ENCODE measurements at places on chromosomes 12 and 14.

DNA sequence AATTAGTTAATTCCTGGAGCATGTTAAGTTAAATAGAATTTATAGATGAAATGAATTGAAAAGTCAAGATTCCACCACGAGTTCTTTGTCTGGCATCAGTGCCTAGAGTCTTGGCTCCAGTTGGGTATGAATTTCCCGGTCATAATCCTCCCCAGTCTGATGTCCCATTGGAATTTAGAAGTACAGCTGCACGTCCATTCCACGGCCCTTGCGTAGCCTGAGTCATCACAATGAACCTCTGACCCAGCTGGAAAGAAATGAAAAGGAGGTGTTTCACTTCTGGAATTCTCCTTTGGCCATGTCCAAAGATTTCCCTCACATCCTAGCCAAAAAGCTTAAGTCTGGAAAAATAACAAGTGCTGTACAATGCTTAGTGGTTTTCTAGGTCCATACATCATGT lies 122.7 kb downstream of the KICS2 start:
- DNase-seq = no peak

DNA sequence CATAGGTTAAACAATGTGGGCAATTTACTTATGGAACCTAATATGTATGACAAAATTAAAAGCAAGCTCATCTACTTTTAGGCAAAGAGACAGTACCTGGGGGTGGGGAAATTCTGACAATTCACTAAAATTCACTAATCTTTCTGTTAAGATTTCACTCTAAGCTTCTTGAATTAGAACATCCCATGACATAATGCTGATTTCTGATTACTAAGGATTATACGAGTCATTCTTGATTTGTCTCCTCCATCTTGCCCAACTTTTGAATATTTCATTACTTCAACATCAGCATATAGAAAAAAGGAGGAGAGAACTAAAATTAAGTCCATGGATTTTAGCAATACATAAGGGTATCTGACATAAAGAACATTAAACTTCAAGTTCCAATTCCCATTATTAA lies 2.4 kb downstream of the CEP83 start:
- DNase-seq = no peak

DNA sequence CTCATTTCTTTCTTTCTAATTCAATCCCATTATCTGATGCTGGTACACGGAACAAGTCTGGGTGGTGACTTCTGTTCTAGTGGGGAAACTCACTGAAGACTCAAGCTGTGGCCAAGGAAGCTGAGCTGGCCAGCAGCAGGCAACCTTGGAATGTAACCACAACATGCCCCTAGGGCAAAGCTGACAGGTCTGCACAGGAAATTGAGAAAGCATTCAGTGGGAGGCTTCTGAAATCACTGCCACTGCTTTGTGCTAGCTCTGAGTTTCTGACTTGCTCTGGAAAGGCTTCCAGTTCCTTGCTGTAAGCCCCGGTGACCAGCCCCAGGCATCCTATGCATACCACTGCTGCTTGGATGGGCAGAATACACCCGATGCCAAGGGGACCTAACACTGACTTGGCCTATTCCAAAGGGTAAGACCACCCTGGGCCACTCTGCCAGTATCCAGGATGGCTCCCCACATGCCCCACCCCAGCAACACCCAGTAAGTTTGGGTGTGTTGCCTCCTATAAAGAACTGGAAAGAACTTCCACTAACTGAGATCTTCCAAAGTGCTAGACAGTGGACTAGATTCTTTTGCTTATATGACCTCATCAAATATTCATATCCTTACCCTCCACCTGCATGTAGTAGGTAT lies 84.5 kb upstream of the CDKN3 start:
- no peak for DNase-seq

GRCh38 chr14:103495854-103496253 lies 26.8 kb downstream of the CKB start:
- no peak for DNase-seq

DNA sequence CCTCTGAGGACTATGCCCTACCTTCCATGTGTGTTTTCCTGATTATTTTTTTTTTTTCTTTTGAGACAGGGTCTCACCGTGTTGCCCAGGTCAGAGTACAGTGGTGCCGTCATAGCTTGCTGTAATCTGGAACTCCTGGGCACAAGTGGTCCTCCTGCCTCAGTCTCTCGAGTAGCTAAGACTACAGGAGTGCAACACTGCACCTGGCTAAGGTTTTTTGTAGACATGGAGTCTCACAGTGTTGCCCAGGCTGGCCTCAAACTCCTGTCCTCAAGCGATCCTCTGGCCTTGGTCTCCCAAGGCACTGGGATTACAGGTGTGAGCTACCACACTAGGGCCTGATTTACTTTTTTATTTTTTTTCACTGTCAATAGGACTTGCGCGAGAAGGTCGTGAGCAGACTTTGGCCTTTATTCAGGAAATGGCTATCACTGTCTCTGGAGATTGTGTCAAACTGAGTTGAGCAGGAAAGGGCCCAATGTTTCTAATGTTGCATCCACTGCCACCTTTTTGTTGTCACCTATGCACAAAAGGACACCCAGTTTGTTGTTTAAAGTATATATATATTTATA lies 47.7 kb downstream of the FLRT2 start:
- DNase-seq = no peak

DNA sequence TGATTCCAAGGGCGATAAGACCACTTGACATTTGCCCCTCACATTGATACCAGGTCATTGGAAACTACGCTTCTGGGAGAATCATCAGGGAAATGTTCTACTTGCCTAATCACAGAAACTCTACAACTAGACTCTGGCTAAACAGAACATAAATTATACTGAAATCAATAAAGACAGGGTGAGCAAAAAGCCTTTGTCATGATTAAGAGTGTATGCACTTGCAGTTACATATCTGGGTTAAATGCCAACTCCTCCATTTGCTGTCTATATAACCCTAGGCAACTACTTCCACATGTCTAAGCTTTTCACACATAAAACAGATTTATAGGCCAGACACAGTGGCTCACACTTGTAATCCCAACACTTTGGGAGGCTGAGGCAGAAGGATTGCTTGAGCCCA lies 125.7 kb downstream of the PHLDA1 start:
- DNase-seq = no peak

GRCh38 chr14:56137453-56137807 lies 19.2 kb downstream of the PELI2 start:
- DNase-seq = no peak

GRCh38 chr12:12017798-12018197 lies 52.9 kb upstream of the BCL2L14 start:
- DNase-seq = no peak

- DNase-seq = no peak
Measured at GRCh38 chr14:23149745-23150144, 30.7 kb upstream of the CEBPE start.

- no peak for DNase-seq
Measured at GRCh38 chr12:103691063-103691462, 104.0 kb downstream of the STAB2 start.

GRCh38 chr14:104403421-104404220 lies 175.9 kb upstream of the C14orf180 start:
- DNase-seq = no peak

DNA sequence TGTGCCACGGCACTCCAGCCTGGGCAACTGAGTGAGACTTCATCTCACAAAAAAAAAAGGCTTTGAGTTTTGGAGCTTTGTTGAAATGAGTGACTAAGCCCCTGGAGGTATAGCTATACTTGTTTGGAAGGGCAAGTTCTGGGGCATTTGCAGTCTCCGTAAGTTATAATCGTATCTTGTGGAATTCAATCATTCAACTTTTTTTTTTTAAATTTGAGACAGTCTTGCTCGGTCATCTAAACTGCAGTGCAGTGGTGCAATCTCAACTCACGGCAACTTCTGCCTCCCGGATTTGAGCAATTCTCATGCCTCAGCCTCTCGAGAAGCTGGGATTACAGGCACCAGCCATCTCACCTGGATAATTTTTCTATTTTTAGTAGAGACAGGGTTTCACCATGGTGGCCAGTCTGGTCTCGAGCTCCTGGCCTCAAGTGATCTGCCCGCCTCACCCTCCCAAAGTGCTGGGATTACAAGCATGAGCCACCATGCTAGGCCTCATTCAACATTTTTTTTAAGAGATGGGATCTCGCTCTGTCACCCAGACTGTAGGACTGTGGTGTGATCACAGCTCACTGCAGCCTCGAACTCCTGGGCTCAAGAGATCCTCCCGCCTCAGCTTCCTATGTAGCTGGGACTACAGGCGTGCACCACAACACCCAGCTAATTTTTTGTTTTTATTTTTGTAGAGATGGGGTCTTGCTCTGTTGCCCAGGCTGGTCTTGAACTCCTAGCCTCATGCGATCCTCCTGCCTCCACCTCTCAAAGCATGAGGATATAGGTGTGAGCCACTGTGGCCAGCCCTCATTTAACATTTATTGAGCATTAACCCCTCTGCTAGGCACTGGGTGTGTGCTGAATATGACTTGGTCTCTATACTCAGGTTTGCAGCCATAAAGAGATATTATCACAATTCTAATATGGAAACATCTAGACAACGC lies 133.7 kb upstream of the MAP1LC3B2 start:
- no peak for DNase-seq

DNA sequence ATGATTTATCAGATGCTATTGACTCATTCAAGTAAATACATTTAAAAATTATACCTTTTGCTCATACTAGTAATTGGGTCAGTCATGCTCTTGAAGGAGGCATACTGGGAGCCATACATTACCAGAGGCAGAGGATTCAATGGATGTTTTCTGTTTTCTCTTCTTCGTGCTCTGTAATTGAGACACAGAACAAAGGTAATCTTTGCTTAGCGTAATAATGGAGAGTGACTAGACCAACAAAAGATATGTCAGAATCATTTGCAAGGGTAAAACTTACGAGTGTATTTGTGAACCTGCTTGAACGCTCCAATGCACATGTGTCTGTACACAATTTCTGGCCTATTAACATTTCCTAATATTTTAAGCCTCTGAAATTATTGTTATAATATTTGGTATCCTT lies 296.4 kb downstream of the FOXG1 start:
- DNase-seq = no peak

- no peak for DNase-seq
Measured at GRCh38 chr12:23585782-23586163, 363.7 kb downstream of the SOX5 start.

DNA sequence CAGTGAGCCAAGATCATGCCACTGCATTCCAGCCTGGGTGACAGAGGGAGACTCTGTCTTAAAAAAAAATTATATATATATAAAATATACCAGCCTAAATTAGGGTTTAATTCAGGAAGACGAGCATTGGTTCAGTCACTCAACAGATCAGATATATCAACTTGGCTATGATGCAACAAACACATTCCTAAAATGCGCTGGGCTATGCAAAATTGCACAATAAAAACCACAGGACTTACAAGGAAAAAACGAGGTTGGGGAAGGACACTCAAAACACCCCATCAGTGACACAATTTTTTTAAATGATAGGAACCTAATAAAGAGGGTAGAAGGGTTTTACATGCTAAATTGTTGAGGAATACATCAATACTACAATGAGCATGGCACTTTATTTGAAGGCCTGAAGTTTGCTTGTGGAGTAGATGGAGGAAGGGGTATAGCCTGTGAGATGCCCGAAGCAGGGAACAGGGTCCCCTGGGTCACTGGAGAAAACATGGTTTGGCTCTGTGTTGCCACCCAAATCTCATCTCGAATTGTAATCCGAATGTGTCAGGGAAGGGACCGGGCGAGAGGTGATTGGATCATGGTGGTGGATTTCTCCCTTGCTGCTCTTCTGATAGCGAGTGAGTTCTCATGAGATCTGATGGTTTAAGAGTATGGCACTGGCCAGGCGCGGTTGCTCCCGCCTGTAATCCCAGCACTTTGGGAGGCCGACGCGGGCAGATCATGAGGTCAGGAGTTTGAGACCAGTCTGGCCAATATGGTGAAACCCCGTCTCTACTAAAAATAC lies 71.2 kb downstream of the TNFAIP2 start:
- DNase-seq = no peak

- no peak for DNase-seq
Measured at GRCh38 chr12:19010087-19010486, 119.4 kb upstream of the PLEKHA5 start.

DNA sequence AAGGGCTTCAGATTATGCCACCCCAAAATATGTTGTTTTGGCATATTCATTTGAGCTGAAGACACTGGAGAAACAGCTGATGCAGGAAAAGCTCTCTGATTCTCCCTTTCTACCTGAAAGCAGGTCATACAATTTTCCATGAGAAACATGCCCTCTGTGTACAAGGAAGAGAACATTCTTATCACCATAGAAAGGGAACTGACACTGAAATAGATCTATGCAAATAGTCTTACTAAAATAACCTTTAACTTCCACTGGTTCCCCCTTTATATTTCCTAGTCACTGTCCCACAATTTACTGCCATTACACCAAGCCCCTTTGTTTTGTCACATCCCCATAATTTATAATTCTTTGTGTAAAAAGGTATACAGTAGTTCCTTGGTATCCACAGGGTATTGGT lies 9.6 kb upstream of the PHC1 start:
- no peak for DNase-seq

GRCh38 chr14:64920465-64920864 lies 6.2 kb downstream of the CHURC1 start:
- no peak for DNase-seq

DNA sequence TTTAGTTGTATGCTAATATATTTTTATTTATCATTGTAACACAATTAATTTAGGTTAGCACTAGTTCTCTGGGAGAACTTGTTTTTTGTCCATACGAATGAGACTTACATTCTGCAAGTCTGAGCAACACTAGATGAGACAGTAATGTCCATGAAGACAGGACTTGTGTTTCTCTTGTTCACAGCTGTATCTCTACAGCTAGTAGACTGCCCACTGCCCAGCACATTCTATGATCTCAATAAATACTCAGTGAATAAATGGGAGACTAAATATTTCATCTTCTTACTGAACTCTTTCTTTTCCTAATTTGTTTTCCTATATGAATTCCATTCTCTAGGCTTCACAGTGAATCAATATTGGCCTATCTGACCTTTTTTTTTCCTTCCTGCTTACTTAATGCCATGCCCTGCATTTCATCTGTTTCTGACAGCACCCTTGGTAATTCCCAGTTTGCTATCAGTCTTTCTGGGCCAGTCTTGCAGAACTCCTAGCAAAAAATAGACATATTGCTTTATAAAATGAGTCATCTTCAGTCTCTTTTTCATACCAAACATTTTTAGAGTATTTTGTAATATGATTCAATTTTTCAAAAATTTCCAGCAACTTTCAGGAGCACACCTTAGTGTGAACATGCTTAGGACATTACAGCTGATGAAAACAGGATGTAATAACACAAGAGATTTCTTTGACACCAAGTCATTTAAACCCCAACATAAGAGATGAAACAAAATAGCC lies 185.5 kb upstream of the ATP2B1 start:
- DNase-seq = no peak
